ENCODE measurements at places on chromosomes 1 and 21.

DNA sequence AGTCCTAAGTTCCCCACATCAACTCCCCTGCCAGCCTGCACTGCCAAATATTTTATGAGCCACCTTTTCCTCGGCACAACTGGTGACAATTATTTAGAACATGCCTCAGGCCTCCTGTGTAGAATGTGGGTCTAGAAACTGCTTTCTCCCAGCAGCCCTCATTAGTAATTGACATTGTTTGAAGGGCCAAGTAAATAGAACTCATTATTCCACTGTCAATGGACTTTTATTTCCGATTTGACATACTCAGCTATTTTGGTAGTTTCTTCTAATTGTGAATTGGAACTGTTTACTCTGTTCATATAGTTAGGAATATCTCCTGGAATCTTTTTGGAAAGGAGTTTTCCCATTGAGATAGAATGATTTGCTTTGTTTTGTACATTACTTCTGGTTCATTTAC, 168.8 kb upstream of the L1TD1 start:
- no peak for DNase-seq

- no peak for DNase-seq
Observed at GRCh38 chr1:70778056-70778762, 269.4 kb downstream of the PTGER3 start.

GRCh38 chr1:90027281-90027680, 32.4 kb downstream of the ZNF326 start:
- no peak for DNase-seq

DNA sequence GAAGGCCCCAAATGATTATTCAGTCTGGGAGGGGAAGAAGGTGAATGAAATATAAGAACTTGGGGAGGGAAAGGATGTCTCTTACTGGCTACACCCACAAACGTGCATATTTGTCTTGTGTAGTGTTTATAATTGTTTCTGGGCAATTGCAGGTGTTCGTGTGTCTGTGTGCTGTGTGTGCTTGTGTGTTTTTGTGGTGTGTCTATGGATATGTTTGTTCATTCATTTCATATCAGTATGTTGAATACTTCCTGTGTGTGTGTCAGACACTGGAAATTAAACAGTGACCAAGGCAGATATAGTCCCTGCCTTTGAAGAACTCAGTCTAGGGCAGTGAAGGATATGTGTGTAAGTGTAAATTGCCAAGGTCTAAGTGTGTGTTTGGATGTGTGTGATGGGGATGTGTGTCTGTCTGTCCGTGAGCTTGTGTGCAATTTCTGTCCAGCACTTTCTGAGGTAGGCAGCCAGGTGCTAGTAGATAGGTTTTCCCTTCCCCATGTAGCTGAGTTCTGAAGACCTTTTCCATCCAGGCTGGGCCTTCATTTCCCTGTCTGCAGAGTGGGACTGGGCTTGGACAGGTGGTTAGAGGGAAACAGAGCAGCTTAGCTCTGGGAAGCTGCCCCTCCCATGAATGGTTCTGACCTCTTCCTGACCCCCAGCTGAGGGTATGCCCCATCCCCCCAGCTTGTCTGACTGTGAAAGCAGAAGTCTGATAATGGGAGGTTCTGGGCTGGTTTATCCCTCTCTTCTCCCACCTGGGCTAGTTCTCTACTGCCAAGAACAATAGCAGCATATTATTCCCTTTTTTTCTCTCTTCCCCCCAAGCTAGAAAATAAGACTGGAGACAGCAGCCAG, 3.8 kb downstream of the AGO1 start:
- DNase-seq, result no peak

GRCh38 chr1:228857611-228858010, 122.3 kb downstream of the RHOU start:
- DNase-seq, result no peak

DNA sequence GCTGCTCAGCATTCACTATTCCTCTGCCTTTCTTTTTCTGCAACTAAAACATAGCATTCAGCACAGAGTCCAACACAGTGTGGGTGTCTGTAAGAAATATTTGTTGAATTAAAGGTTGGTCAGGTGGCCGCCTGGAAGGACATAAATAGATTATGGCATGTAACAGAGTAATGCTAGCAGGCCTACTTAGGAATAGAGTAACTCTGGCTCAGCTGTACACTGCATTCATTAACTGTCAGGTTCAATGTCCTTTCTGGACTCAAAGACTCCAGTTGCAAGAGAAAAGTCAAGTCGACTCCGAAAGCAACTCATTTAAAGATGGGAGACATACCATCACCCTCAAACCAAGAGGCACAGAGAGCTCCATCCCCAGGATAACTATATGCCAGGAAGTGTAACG, 116.0 kb downstream of the LMX1A start:
- DNase-seq, result no peak

DNA sequence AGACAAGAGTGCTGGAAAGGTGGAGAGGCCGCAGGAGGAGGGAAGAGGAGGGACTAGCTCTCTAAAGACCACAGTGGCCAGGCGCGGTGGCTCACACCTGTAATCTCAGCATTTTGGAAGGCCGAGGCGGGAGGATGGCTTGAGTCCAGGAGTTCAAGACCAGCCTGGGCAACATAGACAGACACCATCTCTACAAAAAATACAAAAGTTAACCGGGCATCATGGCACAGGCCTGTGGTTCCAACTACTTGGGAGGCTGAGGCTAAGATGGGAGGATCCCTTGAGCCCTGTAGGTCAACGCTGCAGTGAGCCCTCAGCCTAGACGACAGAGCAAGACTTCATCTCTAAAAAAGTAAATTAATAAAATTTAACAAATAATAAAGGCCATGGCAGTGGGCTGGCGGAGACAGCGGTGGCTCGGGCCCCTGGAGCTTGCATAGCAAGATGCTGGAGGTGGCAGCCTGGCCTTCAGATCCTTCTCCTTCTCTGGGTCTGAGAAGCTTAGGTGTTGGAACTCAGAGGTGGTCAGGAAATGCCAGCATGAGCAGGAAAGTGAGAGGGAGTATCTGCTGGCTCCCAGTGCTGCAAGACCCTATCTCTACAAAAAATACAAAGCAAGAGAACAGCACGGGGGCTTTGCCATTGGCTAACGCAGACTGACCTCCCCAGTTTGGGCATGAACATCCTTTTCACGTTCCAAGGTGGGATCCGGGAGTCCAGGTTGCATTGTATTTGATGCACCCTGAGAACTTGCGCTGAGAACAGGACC, 10.7 kb downstream of the WNT3A start:
- DNase-seq, result no peak

DNA sequence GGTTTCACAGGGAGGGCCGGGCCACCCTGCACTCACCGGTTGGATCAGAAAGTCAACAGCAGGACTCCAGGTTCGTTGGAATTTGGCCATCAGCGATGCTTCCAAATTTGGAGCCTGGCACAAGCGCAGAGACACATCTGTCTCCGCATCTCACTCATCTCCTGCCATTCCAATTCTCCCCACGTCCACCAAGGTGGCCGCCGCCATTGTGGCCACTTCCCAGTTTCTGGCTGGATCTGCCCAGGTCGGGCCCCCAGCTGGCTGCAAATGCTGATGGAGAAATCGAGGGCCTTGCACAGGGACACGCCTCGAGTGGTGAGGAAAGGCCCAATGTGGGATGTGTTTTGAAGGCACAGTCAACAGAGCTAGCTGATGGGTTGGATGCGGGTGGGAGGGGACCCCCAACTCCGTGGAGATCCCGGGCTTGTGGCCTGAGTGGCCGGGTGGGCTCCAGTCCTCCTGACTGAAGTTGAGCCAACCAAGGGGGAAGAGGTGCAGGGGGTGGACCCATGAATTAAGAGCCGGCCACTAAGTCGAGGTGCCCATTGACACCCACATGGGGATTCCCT, 102.7 kb downstream of the CRYAA start:
- no peak for DNase-seq

GRCh38 chr1:199508653-199509052, 518.9 kb upstream of the NR5A2 start:
- no peak for DNase-seq

DNA sequence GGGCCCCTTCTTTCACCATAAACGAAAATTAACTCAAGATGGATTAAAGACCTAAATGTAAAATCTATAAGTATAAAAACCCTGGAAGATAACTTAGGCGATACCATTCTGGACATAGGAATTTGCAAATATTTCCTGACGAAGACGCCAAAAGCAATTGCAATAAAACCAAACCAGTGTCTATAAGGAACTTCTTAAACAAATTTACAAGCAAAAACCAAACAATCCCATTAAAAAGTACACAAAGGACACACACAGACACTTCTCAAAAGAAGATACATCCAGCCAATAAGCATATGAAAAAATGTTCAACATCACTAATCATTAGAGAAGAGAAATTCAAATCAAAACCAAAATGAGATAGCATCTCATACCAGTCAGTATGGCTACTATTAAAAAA, 78.8 kb upstream of the C1orf105 start:
- no peak for DNase-seq

DNA sequence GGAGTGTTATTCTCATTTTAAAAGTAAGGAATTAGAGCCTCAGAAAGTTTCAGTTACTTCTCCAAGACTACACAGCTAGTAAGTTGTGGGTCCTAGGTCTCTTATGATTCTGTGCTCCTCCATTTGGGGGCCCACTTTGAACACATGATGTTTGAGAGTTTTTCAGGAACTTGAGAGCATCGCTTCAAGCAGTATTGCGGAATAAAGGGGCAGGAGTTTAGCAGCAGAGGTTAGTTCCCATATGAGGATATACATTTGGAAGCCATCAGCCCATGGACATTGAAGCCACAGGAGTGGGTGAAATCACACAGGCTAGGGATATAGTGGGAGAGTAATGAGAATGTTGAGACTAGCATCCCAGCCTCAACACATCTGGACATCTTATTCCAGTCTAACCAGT, 143.2 kb downstream of the RASAL2 start:
- DNase-seq, result no peak

- no peak for DNase-seq
Observed at GRCh38 chr1:67921725-67922489, 88.6 kb upstream of the GNG12 start.

DNA sequence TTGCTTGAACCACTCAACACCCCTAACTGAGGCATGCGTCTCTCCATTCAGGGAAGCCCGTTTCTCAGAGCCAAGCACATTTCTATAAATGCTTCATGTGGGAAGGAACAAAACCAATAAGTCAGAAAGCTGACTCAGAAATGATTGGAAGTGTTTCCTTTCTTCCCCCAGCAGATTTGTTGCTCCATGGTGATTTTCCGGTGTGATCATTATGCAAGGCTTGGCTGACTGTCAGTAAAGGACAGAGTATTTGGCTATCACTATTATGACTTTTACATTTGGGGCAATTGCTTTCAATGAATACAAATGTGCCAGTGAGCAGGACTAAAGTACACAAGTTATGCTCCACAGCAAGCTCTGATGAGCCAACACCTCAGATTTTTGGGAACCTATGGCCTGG, 53.3 kb upstream of the ZC3H11B start:
- peak; percentile 29 for DNase-seq

- no peak for DNase-seq
Observed at GRCh38 chr21:42539342-42539741, 25.7 kb downstream of the SLC37A1 start.

DNA sequence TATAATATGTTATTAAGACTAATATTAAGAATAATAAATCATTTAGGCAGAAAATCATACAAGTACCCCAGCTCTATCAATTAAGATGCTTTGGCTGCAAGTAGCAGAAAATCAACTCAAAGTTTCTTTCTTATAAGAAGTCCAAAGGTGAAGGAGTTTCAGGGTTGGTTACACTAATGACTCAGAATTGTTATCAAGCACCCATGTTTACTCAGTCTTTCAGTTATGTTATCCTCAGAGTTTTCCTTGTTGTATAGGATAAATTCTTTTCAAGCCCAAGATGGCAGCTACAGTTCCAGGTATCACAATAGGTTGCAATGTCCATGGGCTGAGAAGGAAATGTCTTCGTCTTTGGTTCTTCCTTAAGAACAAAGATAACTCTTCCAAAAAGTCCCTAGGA, 163.6 kb downstream of the TNFSF18 start:
- DNase-seq, result no peak

- DNase-seq, result no peak
Observed at GRCh38 chr1:228305721-228306152, 97.9 kb downstream of the OBSCN start.

DNA sequence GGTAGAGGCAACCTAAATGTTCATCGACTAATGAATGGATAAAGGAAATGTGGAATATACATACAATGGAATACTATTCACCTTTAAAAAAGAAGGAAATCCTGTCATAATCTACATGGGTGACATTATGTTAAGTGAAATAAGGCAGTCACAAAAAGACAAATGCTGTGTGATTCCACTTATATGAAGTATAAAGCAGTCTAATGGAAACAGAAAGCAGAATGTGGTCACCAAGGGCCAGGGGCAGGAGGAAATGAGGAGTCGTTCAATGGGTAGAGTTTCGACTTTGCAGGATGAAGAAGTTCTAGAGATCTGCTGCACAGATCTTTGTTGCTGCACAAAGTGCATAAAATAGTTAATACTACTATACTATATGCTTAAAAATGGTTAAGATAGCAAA, 7.8 kb downstream of the DIPK1A start:
- DNase-seq, result no peak

GRCh38 chr1:186609183-186609582, 71.0 kb downstream of the PTGS2 start:
- DNase-seq, result no peak

GRCh38 chr21:43800566-43800965, 11.2 kb downstream of the RRP1 start:
- DNase-seq, result no peak

GRCh38 chr1:118247593-118247992, 62.6 kb upstream of the SPAG17 start:
- DNase-seq, result peak; percentile 24

- no peak for DNase-seq
Observed at GRCh38 chr1:177045151-177045550, 119.4 kb downstream of the ASTN1 start.

GRCh38 chr1:87410776-87411480, 82.2 kb downstream of the LMO4 start:
- DNase-seq, result no peak

DNA sequence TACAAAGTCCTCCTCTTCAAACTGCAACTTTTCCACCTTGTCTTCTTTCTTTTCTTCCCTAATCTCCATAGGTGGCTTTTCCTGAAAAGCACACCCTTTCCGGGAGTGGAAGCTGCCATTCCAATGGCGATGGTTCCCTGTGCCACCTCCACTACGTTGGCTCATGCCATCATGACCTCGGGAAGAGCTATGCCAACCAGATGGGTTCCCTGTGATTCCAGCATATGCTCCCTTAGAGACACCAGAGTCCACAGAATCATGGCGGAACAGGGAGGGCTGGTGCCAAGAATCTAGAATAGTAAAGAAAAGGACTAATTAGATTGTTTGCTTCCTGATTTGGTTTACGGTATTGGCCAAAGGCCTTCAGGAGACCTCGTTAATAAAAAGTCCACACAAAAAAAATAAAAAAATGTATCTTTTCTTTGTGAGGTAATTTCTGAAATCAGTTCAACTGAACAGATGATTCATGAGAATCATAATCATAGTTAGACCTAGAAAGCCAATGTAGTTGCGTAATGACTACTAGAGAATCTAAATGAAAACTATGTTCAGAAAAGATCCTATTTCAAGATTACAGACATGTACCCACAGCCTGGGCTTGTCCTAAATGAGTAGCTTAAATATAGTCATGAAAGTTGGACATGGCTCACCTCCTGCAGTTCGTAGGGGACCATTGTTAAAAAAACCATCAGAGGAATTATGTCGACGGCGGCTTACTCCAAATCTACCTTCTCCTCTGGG, 30.9 kb upstream of the CCDC17 start:
- DNase-seq, result peak; percentile 43
